ENCODE measurements at places on chromosomes 2 and 18.

- no peak for DNase-seq
Measured at GRCh38 chr18:23196119-23197007, 61.1 kb downstream of the CABLES1 start.

DNA sequence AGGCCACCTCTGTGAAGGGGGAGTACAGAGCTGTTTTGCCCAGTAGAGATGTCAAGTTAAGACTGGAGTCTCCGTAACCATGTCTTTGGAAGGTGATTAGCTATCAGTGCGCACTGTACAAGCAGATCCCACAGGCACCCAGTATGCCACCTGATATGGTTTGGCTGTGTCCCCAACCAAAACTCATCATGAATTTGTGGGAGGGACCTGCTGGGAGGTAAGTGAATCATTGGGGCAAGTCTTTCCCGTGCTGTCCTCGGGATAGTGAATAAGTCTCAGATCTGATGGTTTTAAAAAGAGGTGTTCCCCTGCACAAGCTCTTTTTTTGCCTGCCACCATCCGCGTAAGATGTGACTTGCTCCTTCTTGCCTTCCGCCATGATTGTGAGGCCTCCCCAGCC, 90.2 kb downstream of the ACTR2 start:
- no peak for DNase-seq

DNA sequence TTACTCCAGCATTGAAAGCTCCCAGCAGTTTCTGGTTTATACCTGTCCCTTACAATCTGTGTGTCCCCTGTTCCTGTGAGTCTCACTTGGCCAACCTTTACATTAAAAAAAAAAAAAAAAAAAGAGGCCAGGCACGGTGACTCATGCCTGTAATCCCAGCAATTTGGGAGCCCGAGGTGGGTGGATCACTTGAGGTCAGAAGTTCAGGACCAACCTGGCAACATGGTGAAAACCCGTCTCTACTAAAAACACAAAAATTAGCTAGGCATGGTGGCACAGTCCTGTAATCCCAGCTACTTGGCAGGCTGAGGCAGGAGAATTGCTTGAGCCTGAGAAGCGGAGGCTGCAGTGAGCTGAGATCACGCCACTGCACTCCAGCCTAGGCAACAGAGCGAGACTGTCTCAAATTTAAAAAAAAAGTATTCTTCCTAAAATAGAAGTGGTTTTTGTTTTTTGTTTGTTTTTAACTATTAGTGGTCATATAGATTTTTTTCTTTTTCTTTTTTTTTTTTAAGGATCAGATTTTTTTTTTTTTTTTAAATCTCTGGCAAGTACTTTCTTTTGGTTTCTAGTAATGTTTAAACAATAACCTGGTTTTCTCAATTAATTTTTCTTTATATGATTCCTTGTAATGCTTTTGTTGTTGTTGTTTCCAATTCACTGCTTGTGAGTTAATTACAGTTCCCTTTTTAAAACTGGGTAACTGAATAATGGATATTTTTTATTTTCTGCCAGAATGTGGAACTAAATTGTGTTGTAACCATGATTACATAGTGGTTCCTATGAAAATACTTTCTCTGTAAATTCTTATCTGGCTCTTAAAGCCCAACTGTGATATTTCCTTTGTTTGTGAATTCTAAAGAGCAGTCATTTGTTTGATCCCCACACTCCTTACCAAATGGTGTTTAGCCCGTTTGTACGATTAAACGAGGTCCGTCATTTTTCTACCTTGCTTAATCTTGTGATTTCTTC, 116.8 kb downstream of the CTAGE1 start:
- DNase-seq, result no peak

DNA sequence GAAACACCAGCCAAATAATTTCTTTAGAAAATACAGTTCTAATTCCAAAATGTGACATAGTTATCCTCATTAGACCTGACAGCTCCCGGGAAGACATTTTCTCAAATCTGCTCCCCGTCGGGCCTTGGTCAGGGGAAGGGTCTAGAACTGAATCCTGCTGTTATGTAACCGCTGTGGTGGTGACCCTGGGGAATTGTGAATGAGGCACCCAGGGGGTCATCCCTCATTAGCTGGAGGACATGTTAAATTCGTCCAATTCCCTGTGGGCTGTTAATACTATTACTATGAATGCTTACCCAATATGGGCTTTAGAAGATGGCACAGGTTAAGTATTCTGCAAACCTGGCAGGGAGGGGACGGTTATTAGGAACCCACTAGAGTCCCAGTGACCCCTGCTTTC, 11.8 kb downstream of the CPLX4 start:
- no peak for DNase-seq

GRCh38 chr18:74945774-74946545, 263.0 kb downstream of the PTGR3 start:
- DNase-seq, result no peak

- DNase-seq, result no peak
Measured at GRCh38 chr2:62175728-62176127, 20.2 kb upstream of the B3GNT2 start.

DNA sequence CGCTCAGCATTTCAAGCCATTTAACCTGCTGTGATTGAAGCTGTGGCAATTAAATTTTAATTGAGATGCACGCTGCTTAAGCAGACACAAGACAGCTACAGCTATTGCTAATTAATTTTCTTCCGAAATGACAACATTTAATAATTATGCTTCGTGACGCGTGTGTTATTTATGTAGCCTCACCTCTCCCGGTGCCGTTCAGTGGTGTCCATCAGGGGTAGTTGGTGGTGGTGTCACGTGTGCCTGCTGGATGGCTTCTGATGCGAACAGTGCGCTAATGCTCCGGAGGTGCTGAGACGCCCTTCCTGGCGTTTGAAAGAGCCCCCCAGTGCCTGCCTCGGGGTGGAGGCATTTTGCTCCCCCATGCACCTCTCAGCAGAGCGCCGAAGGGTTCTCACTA, 39.5 kb downstream of the GLI2 start:
- DNase-seq, result no peak

GRCh38 chr2:68135448-68136320, 22.0 kb upstream of the PNO1 start:
- no peak for DNase-seq
